Activated naive CD8-positive, alpha-beta T cell treated with anti-CD3 and anti-CD28 coated beads, Interleukin-2, amount 10 ng/mL, durations not matched to agents 7 days and 5 days (primary cell): ENCODE measurements at places on chromosomes 4 and X. TPM values are rescaled to one million over a fixed set of nuclear protein-coding genes. Genes with fewer than 3 reads are reported as not detected.

GRCh38 chr4:26032630-26033317 lies 118.8 kb downstream of the SMIM20 start:
- H3K27me3 ChIP-seq, result peaks cover 11% of the 10 kb centered on the region
- H3K27ac ChIP-seq, result peak overlapping the region; percentile 42
- no peak overlapping the region for H3K4me3 ChIP-seq
- DNase-seq, result no peak
- H3K4me1 ChIP-seq, result peaks cover 7% of the 10 kb centered on the region
- peaks cover 2% of the 10 kb centered on the region for H3K36me3 ChIP-seq

DNA sequence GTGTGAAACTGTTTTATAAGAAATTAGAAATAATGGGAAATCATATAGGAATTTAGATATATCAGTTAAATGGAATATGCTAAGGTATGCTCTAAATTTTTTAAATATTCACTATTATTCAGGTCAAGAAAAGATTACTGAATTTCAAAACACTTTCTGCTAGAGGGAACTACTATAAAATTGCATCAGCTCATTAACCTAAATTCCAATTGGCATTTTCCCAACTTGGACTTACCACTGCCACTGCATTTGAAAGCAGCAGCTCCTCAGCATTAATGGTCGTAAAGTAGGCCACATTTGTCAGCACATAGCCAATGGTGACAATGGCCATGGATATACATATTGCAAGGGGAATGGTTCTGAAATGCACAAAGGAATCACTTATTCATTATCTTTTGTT lies 57.3 kb downstream of the SLC7A11 start:
- no peaks in the 10 kb centered on the region for H3K4me1 ChIP-seq
- H3K27ac ChIP-seq, result no peak overlapping the region
- peaks cover 1% of the 10 kb centered on the region for H3K27me3 ChIP-seq
- peaks cover 2% of the 10 kb centered on the region for H3K36me3 ChIP-seq

DNA sequence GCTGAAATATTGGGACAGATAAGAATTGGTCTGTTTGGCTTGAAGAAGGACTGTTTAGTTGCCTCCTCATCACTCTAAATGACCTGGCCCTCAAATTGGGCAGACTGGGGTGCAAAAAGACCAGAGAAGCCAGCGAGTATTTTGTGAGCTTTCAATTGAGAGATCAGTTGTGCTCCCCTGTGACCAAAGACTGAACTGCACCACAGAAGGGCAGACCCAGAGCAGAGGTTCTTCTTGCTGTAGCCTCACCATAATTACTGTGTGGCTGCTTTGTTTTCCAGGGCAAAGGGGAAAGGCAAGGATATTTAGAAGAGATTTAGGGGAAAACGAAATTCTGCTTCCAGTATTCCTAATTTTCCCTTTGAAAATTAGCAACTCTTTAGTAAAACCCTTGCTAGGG lies 104.0 kb upstream of the MBNL3 start:
- no peak overlapping the region for H3K4me3 ChIP-seq
- no peak overlapping the region for H3K27ac ChIP-seq
- H3K4me1 ChIP-seq, result no peaks in the 10 kb centered on the region
- no peaks in the 10 kb centered on the region for H3K27me3 ChIP-seq
- no peaks in the 10 kb centered on the region for H3K36me3 ChIP-seq

GRCh38 chr4:23828020-23828715 lies 61.7 kb downstream of the PPARGC1A start:
- H3K4me1 ChIP-seq, result no peaks in the 10 kb centered on the region
- H3K27me3 ChIP-seq, result no peaks in the 10 kb centered on the region
- no peak overlapping the region for H3K27ac ChIP-seq
- no peak for DNase-seq

The PDE6B gene
- 23.2 TPM for total RNA-seq
